ENCODE measurements at places on chromosomes 4 and X.

GRCh38 chrX:139851730-139852129, 81.1 kb downstream of the ATP11C start:
- DNase-seq, result no peak

DNA sequence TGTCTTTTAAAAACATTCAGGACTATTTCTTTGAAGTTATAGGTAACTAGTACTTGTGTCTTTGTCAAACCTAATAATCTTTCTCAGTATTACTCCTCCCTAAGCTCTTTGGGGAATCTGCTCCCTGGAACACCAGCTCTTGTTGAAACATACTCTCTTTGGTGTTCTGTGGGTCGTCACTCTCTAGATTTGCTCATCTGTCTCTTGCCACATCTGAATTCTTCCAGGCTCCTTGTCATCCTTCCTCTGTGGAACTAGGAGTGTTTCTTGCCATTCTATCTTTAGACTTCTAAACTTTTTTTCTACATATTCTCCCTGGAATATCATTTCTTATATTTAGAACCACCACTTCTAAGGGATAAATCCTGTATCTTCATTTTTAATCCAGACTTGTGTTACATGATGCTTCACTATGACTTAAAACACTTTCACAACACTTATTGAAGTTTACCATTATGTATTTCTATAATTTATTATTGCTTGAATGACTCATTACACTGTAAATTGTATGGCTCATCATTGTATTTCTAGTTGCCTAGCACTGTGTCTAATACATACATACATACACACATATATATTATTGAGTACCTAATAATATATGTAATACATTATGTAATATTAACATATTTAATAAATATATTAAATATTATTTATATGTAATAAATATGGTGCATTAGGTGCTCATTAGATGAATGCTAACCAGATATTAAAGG, 186.1 kb downstream of the TMA16 start:
- DNase-seq, result no peak

GRCh38 chrX:135651647-135652295, 61.7 kb upstream of the CT45A1 start:
- no peak for DNase-seq

DNA sequence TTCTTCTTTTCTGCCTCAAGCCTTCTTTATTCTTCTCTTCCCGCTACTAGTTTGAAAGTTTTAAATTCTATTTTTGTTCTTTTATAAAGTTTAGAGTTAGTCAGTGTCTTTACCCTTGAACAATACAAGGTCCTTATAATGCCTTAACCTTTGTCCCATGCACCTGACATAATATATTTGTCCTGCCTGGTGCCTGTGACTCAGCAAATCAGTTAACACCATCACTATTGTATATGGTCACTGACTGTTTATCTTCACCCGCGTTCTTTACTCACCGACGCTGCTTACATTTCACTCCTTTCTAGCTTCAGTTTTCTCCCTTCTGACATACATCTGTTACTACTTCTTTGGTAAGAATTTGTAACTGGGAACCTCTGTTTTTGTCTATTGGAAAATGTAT, 5.7 kb downstream of the SMIM20 start:
- no peak for DNase-seq

GRCh38 chrX:74458736-74459135, 37.4 kb downstream of the SLC16A2 start:
- DNase-seq, result no peak

- DNase-seq, result no peak
These were observed 10.5 kb downstream of the FGB start for GRCh38 chr4:154573190-154573870.

- no peak for DNase-seq
These were observed 44.4 kb downstream of the CRLF2 start for GRCh38 chrX:1167918-1168481.

DNA sequence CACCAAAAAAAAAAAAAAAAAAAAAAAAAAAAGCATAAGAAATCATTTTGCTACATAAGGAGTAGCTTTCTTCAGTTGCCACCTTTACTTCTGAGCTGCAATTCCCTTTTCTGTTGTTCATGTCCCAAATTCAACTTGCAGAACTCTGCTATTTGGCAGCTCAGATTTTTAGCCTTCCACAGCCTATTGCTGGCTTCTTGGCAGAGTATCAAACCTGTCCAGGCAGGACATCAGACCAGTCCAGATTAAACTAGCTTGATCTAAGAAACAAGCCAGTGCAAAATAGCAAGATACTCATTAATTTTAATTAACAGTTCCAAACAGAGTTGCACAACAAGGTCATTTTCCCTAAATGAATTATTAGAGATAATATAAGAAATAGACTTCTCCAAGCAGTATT, 123.6 kb upstream of the NR3C2 start:
- DNase-seq, result no peak

DNA sequence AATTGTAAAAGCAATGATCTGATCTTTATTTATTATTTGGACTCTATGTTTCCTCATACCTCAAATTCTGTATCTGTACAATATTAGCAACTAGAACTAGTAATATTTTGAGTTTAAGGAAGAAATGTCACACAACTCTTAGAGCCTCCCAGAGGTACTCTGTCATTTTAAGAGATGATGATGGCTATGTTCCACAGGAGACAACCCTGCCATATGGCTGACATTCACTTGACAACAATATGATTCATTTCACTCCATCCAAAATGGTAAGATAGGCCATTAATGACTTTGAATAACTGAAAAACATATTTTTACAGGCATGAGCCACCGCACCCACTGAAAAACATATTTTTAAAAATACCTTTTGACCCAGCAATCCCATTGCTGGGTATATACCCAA, 190.3 kb downstream of the MAML3 start:
- DNase-seq, result no peak

- DNase-seq, result no peak
These were observed 129.3 kb upstream of the TMEM164 start for GRCh38 chrX:109873574-109873973.

- DNase-seq, result no peak
These were observed 52.8 kb downstream of the RBM47 start for GRCh38 chr4:40576651-40577480.

- DNase-seq, result peak; percentile 32
These were observed 61.7 kb downstream of the EVC start for GRCh38 chr4:5772528-5773270.

GRCh38 chr4:147160908-147161513, 215.3 kb upstream of the TTC29 start:
- DNase-seq, result no peak

GRCh38 chr4:1508161-1509160, 102.2 kb upstream of the NKX1-1 start:
- DNase-seq, result no peak

GRCh38 chrX:140510895-140511295, 6.0 kb upstream of the SOX3 start:
- no peak for DNase-seq

Data from activated CD8-positive, alpha-beta memory T cell treated with anti-CD3 and anti-CD28 coated beads for 24 hours (primary cell).